ENCODE measurements at places on chromosomes 6 and 20.

GRCh38 chr6:13406781-13407180 lies 78.4 kb upstream of the TBC1D7 start:
- no peak for DNase-seq

- no peak for DNase-seq
These were observed 254.6 kb downstream of the LY86 start for GRCh38 chr6:6843057-6843627.

DNA sequence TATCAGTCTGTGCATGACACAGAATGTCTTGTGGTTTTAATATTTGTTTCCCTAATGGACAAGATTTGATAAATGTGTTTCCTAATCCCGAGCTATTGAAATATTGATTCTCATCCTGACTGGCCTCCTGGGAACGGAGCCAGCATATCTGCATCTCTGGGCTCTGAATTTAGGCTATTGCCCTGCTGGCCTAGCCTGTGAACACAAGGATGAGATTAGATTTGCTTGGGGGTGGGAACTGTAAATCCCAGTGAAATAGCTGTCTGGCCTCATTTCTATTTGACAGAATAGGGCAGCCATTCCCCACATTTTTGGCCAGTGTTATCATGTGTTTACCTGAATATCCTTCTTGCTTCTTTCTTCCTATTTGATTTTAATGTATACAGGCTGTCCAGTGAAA lies 198.4 kb upstream of the SOX4 start:
- no peak for DNase-seq

GRCh38 chr6:130923350-130923749 lies 96.1 kb downstream of the SMLR1 start:
- no peak for DNase-seq

GRCh38 chr20:59047938-59048680 lies 5.5 kb upstream of the PRELID3B start:
- DNase-seq = no peak

DNA sequence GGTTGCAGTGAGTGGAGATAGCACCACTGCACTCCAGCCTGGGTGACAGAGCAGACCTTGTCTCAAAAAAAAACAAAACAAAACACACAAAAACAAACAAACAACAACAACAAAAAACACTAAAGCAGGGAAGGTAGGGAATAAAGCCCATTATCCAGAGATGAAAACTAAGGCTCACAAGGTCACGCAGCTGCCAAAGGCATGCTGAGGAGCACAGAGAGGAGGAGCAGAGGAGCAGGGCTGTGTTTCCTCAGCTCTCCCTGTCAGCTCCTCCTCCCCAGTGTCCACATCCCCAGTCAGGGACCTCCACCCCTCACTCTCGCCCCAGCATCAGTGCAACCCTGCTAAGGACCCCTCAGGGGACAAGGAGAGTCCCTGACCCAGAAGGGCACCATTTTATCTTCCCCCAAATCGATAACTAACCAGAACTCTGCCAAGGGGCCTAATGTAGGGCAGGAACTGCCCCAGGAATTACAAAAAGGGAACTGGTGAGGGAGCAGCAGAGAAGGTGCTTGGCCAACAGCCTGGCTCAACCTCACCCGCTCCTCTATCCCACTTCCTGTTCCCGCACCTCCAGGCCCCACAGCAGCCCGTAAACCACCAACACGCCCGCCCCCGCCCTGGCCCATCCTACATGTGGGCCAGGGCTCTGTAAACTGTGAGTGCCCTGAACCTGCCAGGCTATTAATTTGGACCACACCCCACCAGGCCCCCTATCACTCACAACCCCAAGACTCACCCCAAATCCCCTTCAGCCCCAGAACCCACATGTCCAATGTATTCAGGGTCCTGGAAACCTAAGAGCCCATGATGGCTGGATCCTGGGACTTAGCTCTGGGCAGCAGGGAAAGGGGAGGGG lies 9.0 kb downstream of the TEAD3 start:
- no peak for DNase-seq

DNA sequence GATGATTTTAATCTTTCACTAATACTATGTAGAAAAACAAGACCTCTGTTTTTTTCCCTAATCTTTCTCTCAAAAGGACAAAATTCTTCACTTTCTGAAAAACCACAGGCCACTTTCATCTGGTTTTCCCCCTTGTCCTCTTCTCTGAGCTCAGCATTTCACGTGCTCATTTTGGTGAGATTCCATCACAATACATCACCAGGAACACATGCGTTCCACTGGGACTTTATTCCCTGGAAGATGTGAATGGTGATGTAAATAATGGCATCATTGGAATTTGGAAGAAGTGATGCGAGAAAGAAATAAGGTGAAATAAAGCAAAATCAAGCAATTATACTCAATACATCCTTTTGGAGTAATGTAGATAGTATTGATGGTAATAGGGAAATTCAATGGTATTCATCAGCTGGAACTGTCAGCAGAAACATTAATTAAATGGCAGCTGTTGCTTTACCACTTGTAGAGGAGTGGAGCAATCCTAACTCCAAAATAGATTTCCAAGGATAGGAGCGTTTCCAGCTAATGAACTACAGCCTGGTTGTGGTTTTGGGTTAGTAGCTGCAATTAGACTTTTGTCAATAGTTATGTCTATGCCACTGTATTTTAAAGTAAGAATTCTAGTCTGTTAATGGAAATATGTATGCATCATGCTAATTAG lies 11.5 kb downstream of the FILIP1 start:
- DNase-seq = no peak

- DNase-seq = no peak
These were observed 190.3 kb upstream of the PREP start for GRCh38 chr6:105593056-105593690.
